ENCODE measurements at places on chromosomes 11 and 22.

GRCh38 chr22:27490080-27490479 is 311.5 kb downstream of the MN1 start:
- no peak for DNase-seq

DNA sequence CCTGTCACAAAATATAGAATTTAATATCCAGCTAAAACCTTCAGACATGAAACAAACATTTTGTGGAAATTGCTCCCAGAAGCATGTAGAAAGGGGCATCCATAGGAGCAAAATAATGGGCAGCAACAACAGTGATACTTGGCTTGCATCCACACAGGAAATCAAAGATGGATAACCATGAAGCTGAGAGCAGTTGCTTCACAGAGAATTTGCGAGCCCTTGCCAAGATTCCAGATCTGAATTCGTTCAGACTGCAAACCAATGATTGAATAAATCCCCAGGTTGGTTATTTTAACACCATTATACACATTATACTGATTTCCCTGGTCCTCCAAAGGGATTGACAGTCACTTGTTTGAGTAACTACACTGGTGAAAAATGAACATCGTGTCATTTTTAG is 15.6 kb upstream of the OR51L1 start:
- no peak for DNase-seq

GRCh38 chr11:44434191-44434590 is 124.3 kb upstream of the ALX4 start:
- no peak for DNase-seq

DNA sequence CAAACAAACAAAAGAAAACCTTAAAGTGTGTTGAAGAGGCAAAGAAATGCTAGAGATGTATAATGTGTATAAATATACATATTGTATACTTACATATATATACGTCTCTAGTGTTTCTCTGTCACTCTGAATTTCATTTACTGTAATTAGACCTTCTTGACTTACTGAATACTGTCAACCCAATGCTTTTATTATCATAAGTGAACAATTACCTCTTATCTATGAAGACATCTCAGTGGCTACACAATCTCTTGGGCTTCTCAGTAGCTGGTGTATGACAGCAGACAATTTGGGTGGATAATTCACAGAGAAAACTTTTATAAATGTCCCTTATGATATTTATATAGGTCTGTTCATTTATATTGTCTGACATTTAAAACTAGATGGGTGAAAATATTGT is 664.1 kb upstream of the ANO3 start:
- no peak for DNase-seq

- DNase-seq = no peak
These were observed 207.5 kb downstream of the TBC1D22A start for GRCh38 chr22:46969961-46970360.

DNA sequence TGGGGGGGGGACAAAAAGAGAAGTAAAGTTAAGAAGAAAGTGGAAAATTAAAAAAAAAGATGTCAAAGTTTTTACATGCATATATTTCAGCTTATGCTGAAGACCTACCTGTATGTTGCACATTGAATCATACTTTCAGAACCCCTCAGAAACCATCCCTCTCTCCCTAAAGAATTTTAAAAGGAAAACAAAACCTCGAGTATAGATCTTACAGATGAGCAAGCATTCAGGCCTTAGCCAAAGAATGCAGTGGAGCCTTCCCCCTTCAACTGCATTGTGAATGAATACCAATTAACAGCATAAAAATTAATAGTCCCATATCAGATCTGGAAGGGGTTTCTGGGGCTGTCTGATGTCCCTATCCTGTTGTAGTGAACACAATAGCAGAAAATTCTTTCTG is 16.3 kb downstream of the KDELR3 start:
- no peak for DNase-seq

GRCh38 chr11:73465023-73465675 is 89.0 kb downstream of the RELT start:
- DNase-seq = no peak

DNA sequence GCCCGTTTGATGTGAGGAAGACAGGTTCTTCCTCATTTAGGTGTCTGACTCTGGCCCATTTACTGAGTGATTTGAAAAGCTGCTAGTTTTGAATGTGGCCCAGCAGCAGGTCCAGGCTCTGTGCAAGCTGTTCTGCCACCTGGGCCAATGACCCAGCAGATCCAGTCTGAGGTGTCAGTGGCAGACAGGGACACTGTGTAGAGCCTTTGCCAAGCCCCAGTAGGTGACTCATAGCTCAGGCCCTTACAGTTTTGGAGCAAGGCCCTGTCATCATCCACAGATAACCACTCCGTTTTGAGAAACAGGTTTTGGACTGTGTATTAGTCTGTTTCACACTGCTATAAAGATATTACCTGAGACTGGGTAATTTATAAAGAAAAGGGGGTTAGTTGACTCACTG is 23.9 kb downstream of the TSPAN32 start:
- DNase-seq = no peak

DNA sequence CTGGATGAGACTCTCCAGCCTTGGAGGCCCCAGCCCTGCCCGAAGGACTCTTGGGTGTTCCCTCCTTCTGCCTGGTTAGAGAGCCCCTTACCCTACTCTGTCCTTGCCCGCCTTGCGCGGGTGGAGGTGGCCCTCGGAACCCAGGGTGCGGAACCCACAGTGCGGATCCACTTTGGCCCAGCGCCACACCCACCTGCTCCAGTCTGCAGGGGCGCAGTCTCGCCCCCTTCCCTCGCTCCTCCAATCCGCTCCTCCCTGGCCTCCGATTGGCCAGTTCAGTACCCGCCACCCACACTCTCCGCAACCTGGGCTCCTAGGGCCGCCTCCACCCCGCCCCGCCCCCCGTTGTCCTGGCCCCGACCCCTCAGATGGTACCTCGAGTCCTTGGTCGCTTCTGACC is 2.4 kb downstream of the CAPN1 start:
- no peak for DNase-seq

- no peak for DNase-seq
These were observed 397.6 kb downstream of the BUD13 start for GRCh38 chr11:116375221-116375620.

- DNase-seq = no peak
These were observed 50.3 kb upstream of the E2F8 start for GRCh38 chr11:19291064-19291463.

DNA sequence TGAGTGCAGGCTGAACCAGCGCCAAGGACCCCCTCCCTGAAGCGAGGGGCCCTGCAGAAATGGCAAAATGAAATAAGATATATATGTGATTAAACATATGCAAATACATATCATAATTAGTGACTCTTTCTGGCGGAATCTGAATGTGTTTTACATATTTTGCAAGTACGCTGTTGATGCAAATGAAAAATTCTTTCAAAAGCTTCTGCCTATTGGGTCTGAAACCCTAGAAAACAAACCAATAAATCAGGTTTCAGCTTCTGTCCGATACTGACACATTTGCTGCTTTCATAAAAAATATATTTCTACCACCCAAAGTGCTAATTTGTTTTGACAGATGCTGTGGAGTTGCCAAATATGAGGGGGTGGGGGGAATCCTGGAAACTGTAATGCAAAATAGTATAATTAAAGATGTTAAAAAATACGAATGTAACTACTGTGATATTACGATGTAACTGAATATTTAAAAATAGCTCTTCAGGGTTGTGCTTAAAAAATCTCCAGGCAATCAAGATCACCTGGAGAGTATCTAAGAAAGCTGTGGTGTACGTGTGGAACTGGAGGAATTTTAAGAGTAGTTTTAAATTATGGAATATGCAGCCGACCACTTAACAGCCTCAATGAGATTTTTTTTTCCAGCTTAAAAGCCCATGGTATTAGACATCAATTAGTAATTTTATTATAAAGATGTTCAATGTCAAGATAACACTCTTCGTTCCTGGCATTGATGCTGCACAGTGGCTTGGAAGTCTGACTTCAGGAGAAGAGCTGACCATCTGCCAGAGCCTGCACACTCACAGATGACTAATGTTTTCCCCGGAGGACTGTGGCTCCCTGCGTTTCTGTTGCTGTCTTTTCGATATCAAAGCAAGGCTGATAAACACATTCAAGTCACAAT is 122.2 kb upstream of the RCN1 start:
- no peak for DNase-seq

DNA sequence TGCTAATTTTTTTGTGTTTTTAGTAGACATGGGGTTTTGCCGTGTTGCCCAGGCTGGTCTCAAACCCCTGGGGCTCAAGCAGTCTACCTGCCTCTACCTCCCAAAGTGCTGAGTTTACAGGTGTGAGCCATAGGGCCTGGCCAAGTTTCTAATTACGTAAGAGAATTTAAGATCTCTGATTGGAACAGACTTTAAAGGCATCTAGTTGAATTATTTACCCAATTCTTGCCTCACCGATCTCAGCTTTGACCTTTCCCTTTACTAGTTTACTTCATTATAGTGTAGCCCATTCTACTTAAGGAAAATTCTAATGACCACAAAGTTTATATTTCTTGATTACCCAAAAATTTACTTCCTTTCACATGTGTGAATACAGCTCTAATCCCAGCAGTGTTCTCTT is 81.6 kb downstream of the YAP1 start:
- DNase-seq = no peak

- no peak for DNase-seq
These were observed 22.3 kb downstream of the PPFIBP2 start for GRCh38 chr11:7536100-7536499.

- no peak for DNase-seq
These were observed 8.5 kb upstream of the SCYL1 start for GRCh38 chr11:65516135-65516968.

DNA sequence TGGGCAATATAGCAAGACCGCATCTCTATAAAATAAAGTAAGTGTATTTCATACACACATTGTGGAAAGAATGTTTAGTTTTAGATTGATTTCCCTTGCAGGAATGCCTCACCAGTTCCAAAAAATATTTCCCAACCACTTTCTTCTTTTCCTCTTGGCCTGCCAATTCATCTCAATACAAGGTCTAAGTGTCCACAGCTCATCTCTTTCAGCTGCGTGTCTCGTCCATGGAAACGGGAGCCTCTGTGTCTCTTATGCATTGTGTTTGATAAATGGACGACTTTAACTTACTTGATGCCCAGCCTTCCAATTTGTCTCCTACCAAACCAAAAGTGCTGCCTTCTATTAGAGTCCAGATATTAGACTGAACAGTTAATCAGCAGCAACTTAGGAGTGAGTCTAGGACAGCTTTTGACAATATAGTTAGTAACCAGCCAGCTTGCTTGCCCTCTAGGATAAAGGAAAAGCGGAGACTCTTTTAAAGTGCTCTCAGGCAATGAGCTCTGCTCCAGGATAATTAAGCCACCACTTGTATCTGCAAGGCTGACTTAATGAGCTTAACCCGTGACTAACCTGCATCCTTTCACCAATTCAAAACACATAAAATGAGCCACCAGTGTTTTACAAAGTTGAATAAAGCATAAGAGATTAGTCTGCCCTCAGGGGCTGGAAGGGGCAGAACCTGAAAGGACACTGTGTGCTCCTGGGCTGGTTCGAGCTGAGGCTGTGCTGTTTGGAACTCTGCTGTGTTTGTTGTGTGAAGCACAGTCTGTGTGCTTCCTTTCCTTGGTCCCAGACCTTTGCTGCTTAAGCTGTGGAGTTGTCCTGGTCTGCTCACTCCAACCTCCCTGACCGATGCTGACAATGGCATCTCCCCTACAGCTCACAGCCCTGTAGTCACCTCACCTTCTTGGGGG is 27.5 kb downstream of the FBXO7 start:
- DNase-seq = no peak

GRCh38 chr11:108035690-108036089 is 27.0 kb downstream of the CUL5 start:
- DNase-seq = no peak

- DNase-seq = no peak
These were observed 72.7 kb downstream of the SBF2 start for GRCh38 chr11:10221342-10221741.

GRCh38 chr11:14082338-14082737 is 119.8 kb downstream of the SPON1 start:
- no peak for DNase-seq

- no peak for DNase-seq
These were observed 28.4 kb downstream of the SHANK3 start for GRCh38 chr22:50701076-50701419.

GRCh38 chr22:44298406-44299091 is 14.2 kb downstream of the SHISAL1 start:
- no peak for DNase-seq

DNA sequence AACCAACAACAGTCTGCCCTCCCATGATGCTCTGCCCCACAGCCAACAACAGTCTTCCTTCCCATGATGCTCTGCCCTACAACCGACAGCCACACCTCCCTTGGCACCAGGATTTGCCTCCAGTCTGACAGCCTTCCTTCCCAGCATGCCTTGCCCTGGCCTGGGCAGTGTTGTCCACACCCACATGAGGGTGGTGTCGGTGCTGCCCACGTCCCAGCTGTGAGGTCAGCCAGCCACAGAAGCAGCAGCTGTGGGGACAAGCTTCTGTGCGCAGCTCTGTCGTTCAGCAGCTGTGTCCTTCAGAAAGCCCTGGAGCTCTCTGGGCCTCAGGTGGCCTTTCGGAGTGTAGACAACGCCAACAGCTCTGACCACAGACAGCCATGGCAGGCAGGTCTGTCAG is 1378.9 kb downstream of the BRD1 start:
- DNase-seq = no peak

DNA sequence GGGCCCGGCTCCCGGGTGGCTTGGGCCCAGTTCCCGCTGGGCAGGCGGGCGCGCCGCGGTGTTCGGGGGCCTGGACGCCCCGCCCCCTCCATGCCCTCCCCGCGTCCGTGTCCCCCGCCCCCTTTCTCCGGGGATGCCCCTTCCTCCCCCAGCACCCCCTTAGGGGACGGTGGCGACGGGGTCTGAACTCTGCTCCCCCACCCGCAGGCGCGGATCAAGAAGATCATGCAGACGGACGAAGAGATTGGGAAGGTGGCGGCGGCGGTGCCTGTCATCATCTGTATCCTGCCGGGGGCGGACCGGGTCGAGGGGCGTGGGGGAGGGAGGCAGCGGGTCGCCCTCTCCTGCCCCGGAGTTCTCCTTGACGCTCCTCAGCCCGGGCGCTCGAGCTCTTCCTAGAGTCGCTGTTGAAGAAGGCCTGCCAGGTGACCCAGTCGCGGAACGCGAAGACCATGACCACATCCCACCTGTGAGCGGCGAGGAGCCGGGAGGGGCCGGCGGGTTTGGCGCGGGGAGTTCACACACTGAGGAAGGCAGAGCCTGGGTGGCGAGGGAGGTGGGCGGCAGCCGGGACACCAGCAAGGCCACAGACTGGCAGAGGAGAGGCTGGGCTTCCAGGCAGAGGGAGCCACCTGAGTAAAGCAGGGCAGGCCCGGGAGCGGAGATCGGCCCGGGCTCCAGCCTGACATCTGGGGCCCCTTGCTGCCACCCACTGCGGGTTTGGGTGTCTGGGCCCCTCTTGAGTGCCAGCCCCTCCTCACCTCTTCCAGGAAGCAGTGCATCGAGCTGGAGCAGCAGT is 546 bp downstream of the DRAP1 start:
- peak; percentile 76 for DNase-seq

GRCh38 chr11:125429174-125429707 is 66.8 kb downstream of the FEZ1 start:
- peak; percentile 25 for DNase-seq

- peak; percentile 16 for DNase-seq
These were observed 2.2 kb downstream of the PAK1 start for GRCh38 chr11:77471558-77472193.

GRCh38 chr11:27971171-27971570 is 136.8 kb downstream of the KIF18A start:
- no peak for DNase-seq
